ENCODE measurements at places on chromosomes 3 and 15. TPM values are rescaled to one million over a fixed set of nuclear protein-coding genes. Genes with fewer than 3 reads are reported as not detected.

The SNTN gene
- total RNA-seq, result not detected

The ANKUB1 gene
- not detected for total RNA-seq

The ARGFX gene
- total RNA-seq, result not detected

The CCDC39 gene
- total RNA-seq, result not detected

The IMP3 gene
- total RNA-seq, result 63.9 TPM

The RBP2 gene
- not detected for total RNA-seq

The GOLGA6C gene
- total RNA-seq, result not detected

The DUOXA2 gene
- 3.9 TPM for total RNA-seq

The CA12 gene
- 114 TPM for total RNA-seq

The RARB gene
- total RNA-seq, result 14.0 TPM

The HGD gene
- 0.36 TPM for total RNA-seq

The ADGRG7 gene
- total RNA-seq, result 0.78 TPM

The ZNF619 gene
- 10.6 TPM for total RNA-seq

The CYP1A2 gene
- not detected for total RNA-seq

The COX17 gene
- 29.7 TPM for total RNA-seq

The LIPC gene
- total RNA-seq, result 10.5 TPM

The TM4SF1 gene
- total RNA-seq, result 58.1 TPM

The ECE2 gene
- total RNA-seq, result 0.81 TPM

The TNIK gene
- 17.1 TPM for total RNA-seq

The DLL4 gene
- 15.2 TPM for total RNA-seq

The THSD4 gene
- total RNA-seq, result 57.9 TPM
